Smooth muscle cell of the umbilical artery (primary cell): ENCODE measurements at places on chromosomes 12 and 14. TPM values are rescaled to one million over a fixed set of nuclear protein-coding genes. Genes with fewer than 3 reads are reported as not detected.

The HNF1A gene
- total RNA-seq, result not detected in 2 replicates

The GARIN6 gene
- not detected in 2 replicates for total RNA-seq

The ANG gene
- total RNA-seq, result 3.9 and 8.3 TPM in 2 replicates

The ARF6 gene
- total RNA-seq, result 37.7 and 57.7 TPM in 2 replicates

The FAM186B gene
- under 0.01 and 0.09 TPM in 2 replicates for total RNA-seq

The SERPINA3 gene
- total RNA-seq, result 4.6 and 38.6 TPM in 2 replicates

The FIGNL2 gene
- total RNA-seq, result under 0.01 and 0.09 TPM in 2 replicates

The PPP4R4 gene
- 1.4 and 2.7 TPM in 2 replicates for total RNA-seq

The CCDC197 gene
- total RNA-seq, result not detected in 2 replicates

The CCDC88C gene
- total RNA-seq, result 0.59 and 2.6 TPM in 2 replicates

The CCDC198 gene
- total RNA-seq, result 0.32 TPM in 1 of 2 replicates, not detected in the other

The KRT83 gene
- total RNA-seq, result not detected in 2 replicates

The OASL gene
- total RNA-seq, result 0.18 and 0.30 TPM in 2 replicates

The ASIC1 gene
- total RNA-seq, result 2.7 and 4.8 TPM in 2 replicates

The IFI27 gene
- 21.5 and 34.1 TPM in 2 replicates for total RNA-seq

The EIF2S3B gene
- 0.59 and 0.69 TPM in 2 replicates for total RNA-seq

The ZDHHC17 gene
- 43.0 and 65.6 TPM in 2 replicates for total RNA-seq

The SYNDIG1L gene
- total RNA-seq, result not detected in 2 replicates

The ACACB gene
- 4.5 and 4.7 TPM in 2 replicates for total RNA-seq

The PIK3C2G gene
- not detected in 2 replicates for total RNA-seq

The POTEM gene
- total RNA-seq, result not detected in 2 replicates

The PCBP2 gene
- 287 and 374 TPM in 2 replicates for total RNA-seq

The AMN gene
- 0.14 and 0.30 TPM in 2 replicates for total RNA-seq

The CDKN3 gene
- 4.8 and 20.7 TPM in 2 replicates for total RNA-seq

The ACVRL1 gene
- 3.9 and 4.4 TPM in 2 replicates for total RNA-seq

The SMIM10L1 gene
- 6.8 and 7.2 TPM in 2 replicates for total RNA-seq

The KRT77 gene
- total RNA-seq, result not detected in 2 replicates
